ENCODE measurements at places on chromosomes 5 and 9. TPM values are rescaled to one million over a fixed set of nuclear protein-coding genes. Genes with fewer than 3 reads are reported as not detected.

The IRX4 gene
- not detected for total RNA-seq

The KIF24 gene
- 0.51 TPM for total RNA-seq

The LIFR gene
- 65.1 TPM for total RNA-seq

The EPB41L4B gene
- 1.5 TPM for total RNA-seq

The GPRIN1 gene
- total RNA-seq = 6.3 TPM

The SLC45A2 gene
- under 0.01 TPM for total RNA-seq

The PRDM9 gene
- not detected for total RNA-seq

The SLC1A3 gene
- total RNA-seq = 3.1 TPM

The TLR4 gene
- 2.6 TPM for total RNA-seq

Measured in fibroblast of lung (primary cell).